ENCODE measurements at places on chromosomes 4 and X.
A peak's percentile ranks its signal among the peaks of the same experiment; 100 is the strongest.

- no peak for DNase-seq
Measured at GRCh38 chrX:39883666-39884065, 214.1 kb downstream of the BCOR start.

DNA sequence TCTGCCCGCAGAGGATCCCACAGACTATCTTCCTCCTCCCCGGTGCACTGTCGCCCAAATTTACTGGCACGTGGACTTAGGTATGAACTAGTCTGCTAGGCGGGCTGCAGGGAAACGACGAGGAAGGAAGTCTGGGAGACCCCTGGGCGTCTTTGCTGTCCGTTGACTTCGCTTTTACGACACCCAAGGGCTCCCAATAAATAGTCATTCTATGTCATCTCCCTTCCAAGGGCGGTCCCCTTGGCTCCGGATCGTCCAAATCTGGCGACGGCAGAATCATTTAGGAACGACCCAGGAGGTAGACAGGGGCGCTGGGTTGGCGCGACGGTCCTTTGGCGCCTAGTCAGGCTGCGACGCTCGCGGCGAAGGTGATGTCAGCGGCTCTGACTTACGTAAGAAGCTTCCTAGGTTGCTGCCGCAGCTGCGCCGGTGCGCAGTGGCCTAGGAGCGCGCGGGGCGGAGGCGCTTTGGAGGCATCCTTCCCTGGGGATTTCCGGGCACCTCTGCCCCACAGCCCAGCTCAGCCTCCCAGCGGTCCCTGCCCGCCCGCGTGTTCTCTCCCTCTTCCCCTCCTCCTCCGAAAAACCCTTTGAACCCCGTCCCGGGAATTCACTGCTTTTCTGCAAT lies 2.2 kb downstream of the NHS start:
- DNase-seq = peak; percentile 20

GRCh38 chr4:176767183-176767582 lies 25.5 kb downstream of the VEGFC start:
- DNase-seq = no peak

- DNase-seq = no peak
Measured at GRCh38 chr4:154277172-154277571, 214.4 kb downstream of the DCHS2 start.

DNA sequence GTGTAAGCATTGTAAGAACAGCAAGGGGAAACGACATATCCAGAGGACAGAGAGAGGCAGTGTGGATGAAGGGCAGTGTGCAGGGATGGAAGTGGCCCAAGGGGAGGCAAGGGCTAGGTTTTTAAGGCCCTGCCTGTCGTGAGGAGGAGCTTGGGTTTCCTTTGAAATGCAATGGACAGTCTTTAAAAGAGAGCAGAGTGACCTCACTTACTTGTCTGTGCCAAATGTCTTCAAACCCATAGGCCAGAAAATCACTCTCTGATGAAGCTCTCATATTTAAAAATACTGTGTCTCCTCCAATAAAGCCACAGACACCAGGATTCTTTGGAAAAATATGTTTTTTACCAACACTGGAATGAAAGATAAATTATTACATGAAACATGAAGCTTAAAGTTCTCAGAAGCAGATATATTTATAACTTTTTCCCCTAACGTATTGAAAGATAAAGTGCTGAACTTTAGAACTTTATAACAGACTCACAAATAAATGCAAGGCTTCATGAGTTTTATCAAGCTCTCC lies 19.2 kb upstream of the ATXN3L start:
- DNase-seq = no peak

DNA sequence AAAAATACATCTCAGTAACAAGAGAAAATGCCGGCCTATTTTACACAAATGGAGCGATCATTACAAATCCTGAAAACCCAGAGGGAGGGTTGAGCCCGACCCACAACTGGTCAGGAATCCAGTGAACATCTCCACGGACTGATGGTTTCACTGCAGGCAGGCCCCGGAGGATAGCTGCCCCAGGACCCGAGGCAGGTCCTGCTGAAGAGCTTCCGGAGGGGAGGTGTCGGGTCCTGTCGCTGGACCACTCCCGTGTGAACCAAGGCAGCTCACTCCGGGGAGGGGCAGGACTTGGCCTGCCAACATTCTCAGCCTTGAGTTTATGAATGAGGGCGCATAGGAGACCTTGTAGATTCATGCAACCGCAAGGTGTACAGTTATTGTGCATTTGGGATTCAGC lies 4.8 kb upstream of the CRMP1 start:
- no peak for DNase-seq

DNA sequence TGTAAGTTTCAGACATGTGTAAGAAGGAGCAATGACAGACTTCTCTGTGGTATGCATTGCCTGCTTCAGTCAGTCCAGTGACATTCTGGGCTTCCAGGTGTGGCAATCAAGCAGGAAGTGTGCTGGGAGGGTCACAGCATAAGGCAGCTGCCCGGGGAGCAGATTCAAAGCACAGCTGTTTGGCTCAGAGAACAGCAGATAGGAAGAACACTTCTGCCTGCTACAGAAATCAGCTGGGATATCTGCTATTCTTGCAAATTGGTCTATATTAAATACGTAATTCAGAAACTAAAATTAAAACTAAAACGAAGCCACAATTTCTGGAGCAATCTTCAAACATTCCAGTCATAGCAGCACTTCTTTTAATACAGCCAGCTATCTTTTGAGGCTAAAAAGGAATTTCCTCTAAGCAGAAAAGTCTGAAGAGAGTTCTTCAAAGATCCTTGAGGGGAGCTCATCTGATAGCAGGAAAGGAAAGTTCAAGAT lies 47.5 kb upstream of the GALNT7 start:
- no peak for DNase-seq

- no peak for DNase-seq
Measured at GRCh38 chrX:66489339-66489738, 149.5 kb downstream of the EDA2R start.
